ENCODE measurements at places on chromosomes 5 and 9. TPM values are rescaled to one million over a fixed set of nuclear protein-coding genes. Genes with fewer than 3 reads are reported as not detected.

The CDKN2A gene
- 4.1 TPM for total RNA-seq

- peak overlapping the region; percentile 88 for H3K27ac ChIP-seq
- peak; percentile 88 for DNase-seq
- peaks cover 40% of the 10 kb centered on the region for H3K36me3 ChIP-seq
- peaks cover 37% of the 10 kb centered on the region for H3K4me1 ChIP-seq
- no peak overlapping the region for H3K4me3 ChIP-seq
- H3K27me3 ChIP-seq, result no peaks in the 10 kb centered on the region
Observed at GRCh38 chr5:179802207-179802883, 4.3 kb downstream of the MGAT4B start.

DNA sequence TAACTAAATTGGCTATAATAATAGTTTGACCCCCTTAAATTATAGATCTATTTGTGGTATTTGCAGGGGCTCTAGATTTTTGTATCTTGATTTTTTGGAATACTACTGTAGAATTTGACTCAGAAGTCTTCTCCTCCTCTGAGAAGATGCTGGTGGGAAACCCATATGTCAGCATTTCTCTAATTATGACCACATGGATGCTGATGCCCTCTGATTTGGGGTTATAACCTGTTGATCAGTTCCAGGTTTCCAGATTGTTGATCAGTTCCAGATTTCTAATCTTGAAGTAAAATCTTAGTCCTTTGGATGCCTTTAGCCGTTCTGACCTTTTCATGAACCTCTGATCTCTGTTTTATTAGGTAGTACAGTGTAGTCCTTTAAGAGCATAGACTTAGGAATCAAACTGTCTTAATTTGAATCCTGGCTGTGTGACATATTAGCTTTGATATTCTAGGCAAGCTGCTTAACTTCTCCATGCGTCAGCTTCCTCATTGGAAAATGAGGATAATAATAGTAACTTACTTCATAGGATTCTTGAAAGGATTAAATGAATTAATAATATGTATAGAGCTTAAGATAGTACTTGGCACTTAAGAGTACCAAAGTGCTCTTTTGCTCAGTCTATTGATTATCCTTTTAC lies 8.1 kb downstream of the FSD1L start:
- H3K4me1 ChIP-seq, result peaks cover 8% of the 10 kb centered on the region
- H3K27ac ChIP-seq, result no peak overlapping the region
- no peak overlapping the region for H3K4me3 ChIP-seq
- no peak for DNase-seq

The IRX2 gene
- 0.25 TPM for total RNA-seq

DNA sequence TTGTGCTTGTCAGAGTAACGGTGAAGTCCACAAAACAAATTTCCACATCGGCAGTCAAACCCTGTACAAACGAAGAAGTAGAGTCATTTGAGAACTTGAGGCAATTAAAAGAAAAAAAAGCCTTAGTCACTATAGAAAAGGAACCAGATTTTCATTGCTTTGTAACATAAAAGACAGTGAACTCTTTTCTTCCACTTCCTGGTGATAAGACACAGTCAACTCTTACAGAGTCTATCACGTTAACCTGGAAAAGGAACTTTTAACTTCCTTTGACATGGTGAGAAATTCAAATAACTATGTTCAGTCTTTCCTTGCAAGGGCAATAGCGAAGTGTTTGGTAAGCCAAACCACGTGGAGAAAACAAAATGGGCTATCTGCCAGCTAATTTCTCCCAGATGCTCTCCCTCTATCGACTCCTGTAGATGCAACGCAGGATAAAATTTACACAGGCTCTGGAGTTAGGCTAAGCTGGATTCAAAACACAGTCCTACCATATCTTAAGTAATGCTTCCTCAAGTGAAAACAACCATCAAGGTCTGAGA lies 8.9 kb downstream of the ZFAND5 start:
- no peaks in the 10 kb centered on the region for H3K27me3 ChIP-seq
- peaks cover 53% of the 10 kb centered on the region for H3K4me1 ChIP-seq
- no peaks in the 10 kb centered on the region for H3K36me3 ChIP-seq
- peak; percentile 39 for DNase-seq
- no peak overlapping the region for H3K4me3 ChIP-seq
- peak overlapping the region; percentile 53 for H3K27ac ChIP-seq

DNA sequence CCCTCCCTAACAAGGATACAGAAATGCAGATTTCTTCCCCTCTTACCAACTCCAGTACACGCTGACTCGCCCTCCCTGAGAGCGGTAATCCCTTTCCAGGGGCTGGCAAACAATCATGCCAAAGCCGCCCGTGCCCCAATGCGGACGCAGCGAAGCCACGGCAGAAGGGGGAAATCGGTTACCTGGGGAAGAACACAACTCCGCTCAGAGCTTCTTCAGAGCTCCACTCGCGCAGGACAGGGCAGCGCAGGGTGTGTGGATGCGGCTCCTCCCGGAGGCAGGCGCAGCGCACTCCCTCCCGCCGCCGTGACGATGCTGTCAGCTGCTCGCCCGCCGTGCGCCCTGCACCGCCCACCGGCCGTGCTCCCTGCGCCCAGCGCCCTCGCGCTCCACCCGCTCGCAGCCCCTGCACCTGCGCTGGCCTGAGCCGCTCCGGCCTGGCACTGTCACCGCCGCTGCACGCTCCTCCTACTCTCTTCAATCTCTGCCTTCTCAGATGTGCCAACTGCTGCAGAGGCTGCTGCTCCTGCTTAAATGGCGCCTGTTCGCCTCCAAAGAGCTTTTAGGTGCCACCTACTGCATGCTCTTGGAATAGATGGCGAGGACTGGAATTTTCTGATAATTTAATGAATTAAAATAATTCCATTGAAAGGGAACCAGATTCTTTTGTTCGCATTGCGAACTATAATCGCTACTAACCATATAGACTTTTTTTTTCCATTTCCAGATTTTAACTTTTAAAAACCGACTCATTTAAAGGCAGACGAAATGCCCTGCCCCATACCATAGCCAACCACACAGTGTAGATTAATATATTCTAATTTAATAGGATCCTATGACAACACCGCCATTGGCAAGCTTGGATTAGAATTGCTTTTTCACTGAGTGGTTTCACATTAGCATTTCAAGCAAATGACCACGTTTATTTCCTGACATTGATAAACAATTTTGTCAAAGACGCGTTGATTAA lies at the start of gene DIRAS2:
TSS of gene DIRAS2 (minus strand) at position 255 of the 970 bp plus-strand sequence. CDS start 28,997 bp downstream, outside the sequence.
- no peaks in the 10 kb centered on the region for H3K36me3 ChIP-seq
- H3K27me3 ChIP-seq, result peaks cover 55% of the 10 kb centered on the region
- H3K27ac ChIP-seq, result no peak within 1 kb of the TSS
- peak; percentile 89 for DNase-seq
- H3K4me3 ChIP-seq, result no peak within 1 kb of the TSS
- H3K4me1 ChIP-seq, result no peaks in the 10 kb centered on the region

The TMEM215 gene
- under 0.01 TPM for total RNA-seq

- H3K36me3 ChIP-seq, result no peaks in the 10 kb centered on the region
- H3K4me1 ChIP-seq, result no peaks in the 10 kb centered on the region
- H3K4me3 ChIP-seq, result no peak overlapping the region
Observed at GRCh38 chr9:13896047-13896446, 417.9 kb downstream of the NFIB start.

DNA sequence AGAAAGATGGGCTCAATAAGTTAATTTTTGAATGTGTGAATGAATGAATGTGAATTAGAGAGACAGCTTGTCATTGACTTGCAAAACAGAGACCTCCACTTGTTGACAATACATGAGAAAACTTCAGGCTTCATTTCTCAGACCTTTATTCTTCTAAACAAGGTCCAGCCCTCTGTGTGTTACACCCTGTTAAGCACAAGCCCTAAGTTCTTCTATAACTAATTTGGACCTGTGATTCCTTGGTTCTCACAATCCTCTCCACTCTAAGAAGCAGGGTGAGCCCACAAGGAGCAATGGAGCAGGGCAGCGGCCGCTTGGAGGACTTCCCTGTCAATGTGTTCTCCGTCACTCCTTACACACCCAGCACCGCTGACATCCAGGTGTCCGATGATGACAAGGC lies at the start of gene TMEM174:
TSS of gene TMEM174 (plus strand) at position 243 of the 400 bp plus-strand sequence. CDS start at position 294, 51 bp downstream.
- H3K27me3 ChIP-seq, result peaks cover 5% of the 10 kb centered on the region
- H3K4me3 ChIP-seq, result no peak within 1 kb of the TSS
- no peaks in the 10 kb centered on the region for H3K4me1 ChIP-seq

GRCh38 chr5:151628112-151628823 lies 37.1 kb upstream of the FAT2 start:
- no peaks in the 10 kb centered on the region for H3K36me3 ChIP-seq
- no peaks in the 10 kb centered on the region for H3K4me1 ChIP-seq
- no peak overlapping the region for H3K4me3 ChIP-seq
- no peaks in the 10 kb centered on the region for H3K27me3 ChIP-seq

The OR1J2 gene
- total RNA-seq, result not detected

GRCh38 chr5:172051643-172052339 lies 45.4 kb upstream of the FBXW11 start:
- no peak for DNase-seq
- H3K4me3 ChIP-seq, result no peak overlapping the region
- no peaks in the 10 kb centered on the region for H3K27me3 ChIP-seq
- peak overlapping the region; percentile 15 for H3K27ac ChIP-seq

DNA sequence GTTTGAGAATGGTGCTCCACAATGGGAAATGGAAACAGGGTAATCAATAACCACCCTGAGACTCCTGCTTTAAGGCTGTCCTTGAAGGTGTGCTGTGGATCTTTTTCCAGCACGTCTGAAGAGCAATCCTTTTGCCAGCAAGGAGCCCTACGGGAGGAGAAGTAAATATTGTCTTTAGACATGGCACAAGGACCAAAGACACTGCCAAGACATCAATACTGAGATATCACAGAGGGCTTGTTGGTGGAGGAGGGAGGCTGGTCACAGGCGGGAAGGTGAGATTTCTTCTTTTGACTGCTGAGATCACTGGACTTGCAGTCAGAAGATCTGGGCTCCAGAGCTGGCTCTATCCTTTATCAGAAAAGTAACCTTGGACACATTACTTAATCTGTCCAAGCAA lies 135.0 kb upstream of the ZNF462 start:
- H3K4me1 ChIP-seq, result no peaks in the 10 kb centered on the region
- H3K27me3 ChIP-seq, result no peaks in the 10 kb centered on the region
- no peak overlapping the region for H3K4me3 ChIP-seq
- H3K36me3 ChIP-seq, result no peaks in the 10 kb centered on the region
- DNase-seq, result no peak
- no peak overlapping the region for H3K27ac ChIP-seq

DNA sequence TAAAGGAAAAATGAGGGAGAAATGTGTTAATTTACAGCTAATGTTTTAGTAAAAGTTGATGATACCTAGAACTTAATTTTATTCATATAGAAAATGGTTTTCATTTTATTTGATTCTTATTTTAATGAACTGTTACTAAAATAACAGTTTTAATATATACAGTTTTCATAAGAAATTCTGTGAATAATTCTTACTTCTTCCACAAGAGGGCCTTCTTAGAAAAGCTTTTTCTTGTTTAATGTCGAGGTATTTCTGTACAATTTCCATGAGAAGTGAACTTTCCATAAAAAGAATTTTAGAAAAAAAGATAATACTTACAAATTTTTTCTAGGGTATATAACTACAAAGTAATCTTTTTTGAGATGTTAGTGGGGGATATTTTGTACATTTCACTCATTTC lies 73.9 kb downstream of the KLF9 start:
- H3K36me3 ChIP-seq, result no peaks in the 10 kb centered on the region
- H3K4me1 ChIP-seq, result peaks cover 8% of the 10 kb centered on the region
- no peak overlapping the region for H3K4me3 ChIP-seq
- H3K27ac ChIP-seq, result no peak overlapping the region
- no peaks in the 10 kb centered on the region for H3K27me3 ChIP-seq

The SPATA31D1 gene
- not detected for total RNA-seq

GRCh38 chr5:66821688-66822429 lies 225.7 kb downstream of the MAST4 start:
- H3K27ac ChIP-seq, result no peak overlapping the region
- no peaks in the 10 kb centered on the region for H3K27me3 ChIP-seq
- no peak overlapping the region for H3K4me3 ChIP-seq
- no peaks in the 10 kb centered on the region for H3K4me1 ChIP-seq
- DNase-seq, result no peak
- no peaks in the 10 kb centered on the region for H3K36me3 ChIP-seq

GRCh38 chr5:131749138-131749537 lies 47.7 kb downstream of the FNIP1 start:
- no peak for DNase-seq
- no peak overlapping the region for H3K4me3 ChIP-seq
- no peaks in the 10 kb centered on the region for H3K27me3 ChIP-seq
- H3K27ac ChIP-seq, result no peak overlapping the region
- peaks cover 4% of the 10 kb centered on the region for H3K4me1 ChIP-seq

DNA sequence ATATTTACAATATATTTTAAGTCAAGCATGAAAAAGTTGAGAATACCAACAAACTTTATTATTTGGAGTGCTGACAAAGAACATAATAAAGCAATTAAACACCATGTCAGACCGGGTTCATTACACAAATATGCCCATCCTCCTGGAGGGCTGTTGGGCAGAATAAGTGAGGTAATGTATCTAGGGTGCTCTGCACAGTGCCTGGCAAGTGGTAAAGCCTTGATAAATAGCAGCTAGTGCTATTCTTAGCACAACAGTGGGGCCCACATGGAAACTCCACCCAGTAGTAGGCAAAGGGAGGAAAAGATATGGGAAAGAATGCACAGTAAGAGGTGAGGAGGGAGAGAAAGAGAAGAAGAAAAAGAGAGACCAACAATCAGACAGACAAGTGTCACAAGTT lies 97.7 kb downstream of the SLC1A3 start:
- H3K36me3 ChIP-seq, result no peaks in the 10 kb centered on the region
- peaks cover 8% of the 10 kb centered on the region for H3K27me3 ChIP-seq
- H3K27ac ChIP-seq, result no peak overlapping the region
- no peak overlapping the region for H3K4me3 ChIP-seq

The PKD2L2 gene
- 0.14 TPM for total RNA-seq

GRCh38 chr5:122286541-122286940 lies 25.5 kb upstream of the SNCAIP start:
- no peaks in the 10 kb centered on the region for H3K4me1 ChIP-seq
- H3K4me3 ChIP-seq, result no peak overlapping the region

The CDHR2 gene
- total RNA-seq, result not detected

DNA sequence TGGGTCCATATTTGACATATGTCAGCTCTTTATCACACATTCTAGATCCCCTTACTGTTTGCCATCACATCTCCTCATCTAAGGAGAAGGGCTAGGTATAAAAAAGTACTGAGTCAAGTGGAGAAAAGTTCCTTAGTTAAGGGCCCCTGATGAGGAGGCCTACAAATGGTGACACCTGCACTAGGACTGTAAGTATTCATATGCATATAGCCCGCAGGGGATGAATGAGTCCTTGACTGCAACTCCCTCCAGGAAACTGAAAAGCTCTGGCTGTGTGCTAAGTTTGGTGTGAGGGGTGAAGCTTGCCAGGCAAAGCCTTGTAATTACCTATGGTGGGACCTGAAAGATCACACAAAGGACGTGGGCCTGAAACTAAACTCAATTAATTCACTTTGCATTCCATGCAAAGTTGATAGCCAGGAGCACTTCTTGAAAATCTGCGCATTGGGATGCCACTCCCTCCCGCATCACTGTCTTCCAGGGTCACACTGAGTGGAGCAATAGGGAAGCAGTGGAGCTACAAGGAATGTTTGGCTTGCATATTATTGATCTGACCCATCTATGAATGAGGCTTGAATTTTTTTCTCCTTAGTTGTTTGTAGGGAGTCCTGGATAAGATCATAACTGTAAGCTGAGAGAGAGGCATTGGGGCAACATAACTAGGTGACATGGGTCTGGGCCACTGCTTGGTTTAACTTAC lies 11.9 kb upstream of the EQTN start:
- no peak overlapping the region for H3K27ac ChIP-seq
- H3K4me1 ChIP-seq, result no peaks in the 10 kb centered on the region
- no peaks in the 10 kb centered on the region for H3K27me3 ChIP-seq
- no peak for DNase-seq
- H3K36me3 ChIP-seq, result no peaks in the 10 kb centered on the region

- H3K27ac ChIP-seq, result no peak overlapping the region
- no peak overlapping the region for H3K4me3 ChIP-seq
- H3K27me3 ChIP-seq, result no peaks in the 10 kb centered on the region
- H3K36me3 ChIP-seq, result no peaks in the 10 kb centered on the region
- no peaks in the 10 kb centered on the region for H3K4me1 ChIP-seq
- no peak for DNase-seq
Observed at GRCh38 chr5:178632285-178632684, 5.4 kb upstream of the CLK4 start.
